ENCODE measurements at places on chromosomes 2 and 18.

DNA sequence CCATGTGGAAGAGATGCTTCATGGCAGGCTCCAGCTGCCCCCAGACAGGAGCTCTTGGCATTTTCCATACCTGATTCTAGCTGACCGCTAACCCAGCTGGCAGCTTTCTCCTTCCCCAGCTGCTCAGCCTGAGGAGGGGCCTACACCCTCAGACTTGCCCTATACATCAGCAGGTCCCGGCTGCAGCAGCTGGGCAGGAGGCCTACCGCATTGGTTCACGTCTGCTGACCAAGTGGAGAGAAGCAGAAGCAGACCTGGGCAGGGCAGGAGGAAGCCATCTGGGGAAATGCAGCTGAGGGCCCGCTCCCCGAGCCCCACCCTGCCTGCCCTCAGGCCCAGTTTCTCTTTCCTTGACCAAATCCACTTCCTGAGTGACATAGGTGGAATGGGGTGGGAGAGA lies 50.7 kb downstream of the LBH start:
- DNase-seq, result no peak

GRCh38 chr18:61953161-61953560 lies 60.4 kb upstream of the RNF152 start:
- peak; percentile 67 for DNase-seq

- no peak for DNase-seq
Measured at GRCh38 chr2:127841466-127842178, 16.3 kb downstream of the POLR2D start.

- no peak for DNase-seq
Measured at GRCh38 chr2:179129574-179130238, 79.8 kb upstream of the CCDC141 start.

DNA sequence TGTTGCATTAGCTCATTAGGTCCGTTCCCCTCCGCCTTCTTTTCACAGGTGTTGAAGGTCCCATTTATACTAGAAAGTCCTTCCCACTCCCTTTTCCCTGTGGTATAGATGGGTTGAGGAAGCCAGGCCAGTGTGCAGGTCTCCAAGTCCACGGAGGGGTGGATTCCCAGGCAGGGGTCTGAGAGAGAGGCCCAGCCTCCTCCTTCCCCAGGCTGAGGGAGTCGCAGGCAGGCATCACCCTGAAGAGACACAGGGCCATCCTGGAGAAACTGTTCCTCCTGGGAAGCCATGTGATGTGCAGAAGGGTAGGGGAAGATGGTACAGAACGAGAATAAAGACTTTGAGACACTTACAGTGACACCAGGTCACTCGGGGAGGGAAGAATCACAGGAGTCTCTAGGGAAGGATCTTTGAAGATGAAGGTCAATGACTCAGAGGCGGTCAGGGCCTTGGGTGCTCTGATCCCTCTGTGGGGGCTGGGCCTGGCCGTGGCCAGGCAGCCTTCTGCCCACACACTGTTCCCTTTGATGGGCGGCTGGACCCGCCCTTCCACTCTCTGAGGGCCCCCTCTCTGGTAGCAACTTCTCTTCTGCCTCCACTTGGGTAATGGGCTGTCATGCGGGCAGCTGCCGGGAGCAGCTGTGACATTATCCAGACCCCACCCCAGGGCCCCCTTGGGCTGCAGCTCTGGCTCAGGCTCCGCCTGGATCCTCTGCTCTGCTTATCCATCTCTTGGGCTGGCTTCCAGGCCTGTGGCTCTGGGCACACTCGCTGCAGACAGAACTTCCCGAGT lies 45.1 kb downstream of the RHOB start:
- no peak for DNase-seq

DNA sequence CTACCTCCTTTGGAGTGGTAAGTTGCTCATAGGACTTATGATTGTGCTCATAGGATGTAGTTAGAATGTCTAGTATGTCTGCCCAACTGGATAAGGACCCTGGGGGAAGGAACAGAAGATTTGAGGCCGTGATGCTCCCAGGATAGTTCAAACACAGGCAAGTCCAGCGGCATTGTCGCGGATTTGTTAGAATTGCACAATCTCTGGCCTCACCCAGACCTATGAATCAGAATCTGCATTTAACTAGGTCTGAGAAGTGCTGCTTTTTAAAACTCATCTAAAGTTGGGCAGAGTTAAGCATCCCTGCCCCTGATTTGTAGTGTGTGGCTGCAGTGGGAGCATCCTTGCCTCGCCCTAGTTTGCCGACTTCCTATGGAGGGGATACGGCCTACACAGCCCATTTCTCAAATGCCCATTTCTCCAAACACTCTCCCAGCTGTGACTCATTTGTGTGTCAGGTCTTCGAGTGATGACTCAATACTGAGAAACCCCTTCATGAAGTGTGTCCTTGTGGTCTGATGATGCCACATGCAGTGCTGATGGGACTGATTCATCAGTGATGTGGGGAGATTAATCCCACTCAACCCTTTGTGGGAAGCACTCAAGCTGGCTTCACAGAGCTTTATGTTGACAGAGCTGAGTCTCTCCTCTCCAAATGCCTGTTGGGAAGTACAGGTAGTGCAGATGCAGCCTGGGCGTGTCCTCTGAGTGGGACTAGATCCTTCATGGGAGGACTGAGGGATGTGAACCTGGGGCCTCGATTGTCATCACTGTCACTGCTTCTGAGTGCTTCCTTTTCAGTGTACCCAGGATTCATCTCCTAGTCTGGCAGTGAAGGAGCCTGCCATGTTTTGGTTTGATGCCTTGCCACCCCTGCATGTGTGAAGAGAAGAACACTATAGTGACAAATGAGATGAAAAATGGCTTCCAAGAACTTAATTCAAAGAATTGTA lies 18.7 kb downstream of the SMIM21 start:
- peak; percentile 96 for DNase-seq

- DNase-seq, result no peak
Measured at GRCh38 chr2:233112776-233113452, 52.8 kb downstream of the INPP5D start.

- peak; percentile 12 for DNase-seq
Measured at GRCh38 chr2:23268467-23269263, 116.3 kb upstream of the KLHL29 start.
